ENCODE measurements at places on chromosomes 5 and 9. TPM values are rescaled to one million over a fixed set of nuclear protein-coding genes. Genes with fewer than 3 reads are reported as not detected.

GRCh38 chr5:112669328-112669963 is 68.2 kb upstream of the APC start:
- no peak for DNase-seq

GRCh38 chr5:79546782-79547428 is 33.0 kb upstream of the HOMER1 start:
- DNase-seq: no peak

DNA sequence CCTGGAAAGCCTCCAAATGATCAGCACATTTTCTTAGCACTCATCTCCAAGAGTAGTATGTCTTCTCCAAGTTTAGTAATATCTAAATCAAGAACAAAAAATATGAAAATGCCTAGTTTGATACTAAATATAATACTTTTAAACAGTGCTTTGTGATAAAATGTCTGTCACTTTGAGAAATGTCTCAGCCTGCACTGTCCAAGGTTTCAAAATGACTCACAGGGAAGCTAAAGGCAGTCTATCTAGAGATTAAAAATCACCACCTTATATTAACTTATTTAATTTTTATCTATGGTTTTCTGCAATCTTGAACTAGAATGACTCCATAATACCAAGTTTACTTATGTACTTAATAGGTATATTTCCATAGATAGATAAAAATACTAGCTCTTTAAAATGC is 633.0 kb upstream of the C9orf72 start:
- no peak for DNase-seq

Gene FNIP1
- 47.6 TPM for total RNA-seq

Gene CFAP90
- total RNA-seq: 0.13 TPM
